ENCODE measurements at places on chromosomes 2 and 18. TPM values are rescaled to one million over a fixed set of nuclear protein-coding genes. Genes with fewer than 3 reads are reported as not detected.

IL1RL2 gene
- 1.8 TPM for total RNA-seq

DNA sequence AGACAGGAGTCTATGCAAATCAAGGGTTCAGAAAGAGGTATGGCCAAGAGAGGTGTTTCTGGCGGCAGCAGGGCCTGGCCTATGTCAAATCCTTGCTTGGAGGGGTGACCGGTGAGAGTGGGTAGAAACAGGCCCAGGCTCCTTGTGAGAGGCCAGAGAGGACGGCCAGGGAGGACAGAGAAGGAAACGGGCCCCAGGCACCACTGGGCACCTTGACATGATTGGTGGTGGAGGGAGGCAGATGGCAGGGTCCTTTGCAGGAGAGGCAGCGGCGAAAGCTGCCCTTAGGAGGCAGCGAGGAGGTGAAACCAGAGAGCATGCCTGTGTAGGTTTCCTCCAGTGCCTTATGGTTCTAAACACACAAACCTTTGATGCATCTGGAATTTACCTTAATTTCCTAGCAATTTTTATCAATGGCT is 6.2 kb downstream of the RAMP1 start:
- H3K27ac ChIP-seq, result peak overlapping the region; percentile 31
- DNase-seq, result no peak
- no peaks in the 10 kb centered on the region for H3K27me3 ChIP-seq
- H3K4me3 ChIP-seq, result no peak overlapping the region

COL3A1 gene
- total RNA-seq, result 673 TPM

GRCh38 chr2:46534589-46534988 is 55.2 kb downstream of the TMEM247 start:
- DNase-seq, result no peak
- no peaks in the 10 kb centered on the region for H3K36me3 ChIP-seq
- no peak overlapping the region for H3K27ac ChIP-seq

GRCh38 chr18:22197668-22198067 is 28.3 kb downstream of the GATA6 start:
- no peaks in the 10 kb centered on the region for H3K36me3 ChIP-seq
- no peaks in the 10 kb centered on the region for H3K27me3 ChIP-seq
- peaks cover 7% of the 10 kb centered on the region for H3K4me1 ChIP-seq

BOLA3 gene
- total RNA-seq, result 15.3 TPM

MYO3B gene
- total RNA-seq, result 0.32 TPM

GRCh38 chr2:142041105-142041504 is 89.7 kb downstream of the LRP1B start:
- no peak for DNase-seq
- no peak overlapping the region for H3K27ac ChIP-seq
- no peaks in the 10 kb centered on the region for H3K36me3 ChIP-seq
- no peak overlapping the region for H3K4me3 ChIP-seq

DNA sequence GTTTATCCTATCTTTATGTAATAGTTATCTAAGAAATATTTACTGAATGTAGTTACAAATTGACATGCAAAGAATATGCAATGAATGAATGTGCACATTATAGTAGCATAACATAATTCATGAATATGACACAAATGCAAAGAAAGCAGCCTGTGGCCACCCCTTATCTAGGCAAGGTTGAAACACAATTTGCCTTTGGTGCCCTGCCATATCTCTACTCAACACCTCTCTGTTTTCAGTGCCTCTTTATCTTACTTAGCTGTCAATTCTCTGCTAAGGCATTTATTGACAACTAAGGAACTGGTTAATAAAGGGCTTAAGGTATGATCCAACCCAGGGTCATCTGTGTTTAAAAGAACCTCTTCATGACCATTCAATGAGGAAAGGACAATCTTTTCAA is 18.9 kb downstream of the REV1 start:
- no peak for DNase-seq
- no peak overlapping the region for H3K27ac ChIP-seq
- H3K27me3 ChIP-seq, result no peaks in the 10 kb centered on the region
- no peaks in the 10 kb centered on the region for H3K4me1 ChIP-seq

DNA sequence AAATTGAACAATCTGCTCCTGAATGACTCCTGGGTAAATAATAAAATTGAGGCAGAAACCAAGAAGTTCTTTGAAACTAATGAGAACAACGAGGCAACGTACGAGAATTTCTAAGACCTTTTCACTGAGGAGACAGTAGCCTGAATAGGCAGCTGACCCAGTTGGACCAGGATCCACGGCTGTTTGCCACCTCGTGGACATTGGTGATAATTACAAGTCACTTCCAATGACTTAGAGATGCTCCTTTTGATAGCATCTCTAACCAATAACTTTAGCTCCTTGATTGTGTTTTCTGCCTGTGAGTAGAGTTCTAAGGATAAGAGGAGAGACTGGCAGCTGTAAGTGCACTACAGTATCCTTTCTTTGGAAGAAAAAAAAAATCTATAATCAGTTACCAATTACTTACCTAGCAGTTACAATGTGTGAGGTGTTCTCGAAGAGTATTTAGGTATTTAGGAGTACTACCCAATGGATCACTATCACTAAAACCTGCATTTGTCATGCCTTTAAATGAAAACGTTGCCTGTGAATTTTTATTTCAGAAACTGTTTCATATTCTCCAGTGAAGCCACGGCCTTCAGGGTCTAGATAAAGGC is 31.3 kb upstream of the CNTNAP5 start:
- no peaks in the 10 kb centered on the region for H3K4me1 ChIP-seq
- no peaks in the 10 kb centered on the region for H3K27me3 ChIP-seq
- H3K36me3 ChIP-seq, result no peaks in the 10 kb centered on the region

GRCh38 chr2:182906454-182906853 is 40.0 kb upstream of the FRZB start:
- peaks cover 2% of the 10 kb centered on the region for H3K4me1 ChIP-seq
- no peak overlapping the region for H3K4me3 ChIP-seq
- no peaks in the 10 kb centered on the region for H3K27me3 ChIP-seq

DNA sequence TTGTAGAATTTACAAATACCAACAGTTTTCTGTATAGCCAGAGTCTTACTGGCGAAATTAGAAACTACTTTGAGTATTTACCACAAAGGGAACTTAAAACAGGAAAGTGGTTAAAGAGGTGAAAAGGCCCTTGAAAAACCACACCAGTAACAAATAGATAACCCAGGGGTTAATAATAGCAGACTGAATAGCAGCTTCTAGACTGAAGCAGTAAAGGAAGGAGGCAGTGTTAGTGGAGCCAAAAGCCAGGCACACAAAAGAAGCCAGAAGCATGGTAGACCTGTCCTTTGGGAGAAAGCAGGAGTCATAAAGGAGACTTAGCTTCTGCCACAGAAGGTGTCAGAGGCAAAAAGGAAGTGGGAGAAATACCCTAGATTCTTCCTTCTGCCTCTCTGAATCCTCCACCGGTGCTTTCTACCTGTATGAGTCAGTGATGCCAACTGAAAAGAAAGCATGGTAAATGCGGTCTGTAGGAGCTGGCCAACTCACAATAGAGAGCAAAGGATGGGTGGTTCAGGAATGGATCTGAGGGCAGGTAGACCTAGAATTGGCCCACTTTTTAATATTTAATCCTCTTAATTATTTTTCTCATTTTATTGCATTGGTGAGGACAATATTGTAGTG is 97.3 kb downstream of the ARL6IP6 start:
- no peaks in the 10 kb centered on the region for H3K36me3 ChIP-seq
- no peak overlapping the region for H3K4me3 ChIP-seq
- H3K4me1 ChIP-seq, result no peaks in the 10 kb centered on the region
- H3K27ac ChIP-seq, result no peak overlapping the region
- DNase-seq, result no peak
- no peaks in the 10 kb centered on the region for H3K27me3 ChIP-seq

Measured in aorta (tissue), 5 donors.